ENCODE measurements at places on chromosomes 1 and 21.

DNA sequence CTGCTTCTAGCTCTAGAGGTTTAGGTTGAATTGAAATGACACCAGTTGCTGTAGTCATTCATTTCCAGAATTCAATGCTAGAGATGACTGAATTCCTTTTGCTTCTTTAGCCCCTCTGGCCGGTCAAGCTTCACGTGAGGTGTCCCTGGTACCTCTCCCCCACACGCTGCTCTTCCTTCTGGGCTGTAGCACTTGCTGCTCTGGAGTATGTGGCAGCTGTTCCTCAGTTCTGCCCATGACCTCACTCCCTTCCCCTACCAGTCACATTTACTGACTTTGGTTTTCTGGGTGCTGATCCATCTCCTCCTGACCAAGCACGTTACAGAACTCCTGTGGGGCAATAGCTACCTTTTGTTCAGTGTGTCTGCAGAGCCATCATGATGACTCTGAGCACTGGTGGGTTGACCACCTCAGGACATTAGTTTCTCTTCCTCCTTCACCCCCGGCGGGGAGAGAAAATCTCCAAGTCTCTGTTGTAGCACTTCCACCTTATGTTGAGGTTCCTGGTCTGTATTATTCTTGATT lies 128.1 kb downstream of the HHAT start:
- DNase-seq: no peak

- no peak for DNase-seq
Observed at GRCh38 chr1:8251635-8252034, 66.3 kb upstream of the SLC45A1 start.

DNA sequence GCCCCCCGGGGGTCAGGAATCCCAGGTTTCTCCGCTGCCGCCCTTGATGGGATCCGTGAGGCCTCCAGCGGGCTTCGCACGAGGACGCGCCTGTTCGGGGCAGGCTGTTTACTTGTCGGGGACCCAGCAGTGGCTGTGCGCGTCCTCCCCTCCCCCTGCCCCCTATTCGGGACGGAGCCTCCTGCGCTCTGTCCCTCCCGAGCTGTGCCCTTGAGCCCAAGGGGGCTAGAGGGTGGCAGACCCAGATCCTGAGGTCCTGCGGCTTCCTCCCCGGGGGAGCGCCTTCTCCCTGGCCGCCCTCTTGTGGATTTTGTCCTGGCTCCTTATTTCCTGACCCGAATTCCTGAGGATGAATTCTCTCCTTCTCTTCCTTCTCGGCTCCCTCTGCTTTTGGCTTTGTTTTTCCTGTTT lies 38.4 kb downstream of the PIK3CD start:
- no peak for DNase-seq

DNA sequence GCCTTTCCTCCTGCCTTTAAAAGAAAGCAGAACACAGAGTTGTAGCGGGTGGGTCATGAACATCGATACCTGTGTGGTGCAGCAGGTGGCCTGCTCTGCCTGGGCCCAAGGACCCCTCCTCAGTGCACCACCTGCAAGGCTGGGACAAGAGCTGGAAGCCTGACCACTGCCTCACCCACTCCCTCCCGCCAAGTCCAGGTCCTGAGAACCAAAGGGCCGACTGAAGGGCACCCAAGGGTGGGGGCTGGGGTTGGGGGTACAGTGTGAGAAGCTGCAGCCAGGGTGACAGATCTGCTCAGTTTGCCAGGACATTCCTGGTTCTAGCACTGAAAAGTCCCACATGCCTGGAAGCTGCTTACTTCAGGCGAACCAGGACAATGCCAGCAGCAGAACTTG lies 36.1 kb downstream of the NTPCR start:
- DNase-seq: no peak

DNA sequence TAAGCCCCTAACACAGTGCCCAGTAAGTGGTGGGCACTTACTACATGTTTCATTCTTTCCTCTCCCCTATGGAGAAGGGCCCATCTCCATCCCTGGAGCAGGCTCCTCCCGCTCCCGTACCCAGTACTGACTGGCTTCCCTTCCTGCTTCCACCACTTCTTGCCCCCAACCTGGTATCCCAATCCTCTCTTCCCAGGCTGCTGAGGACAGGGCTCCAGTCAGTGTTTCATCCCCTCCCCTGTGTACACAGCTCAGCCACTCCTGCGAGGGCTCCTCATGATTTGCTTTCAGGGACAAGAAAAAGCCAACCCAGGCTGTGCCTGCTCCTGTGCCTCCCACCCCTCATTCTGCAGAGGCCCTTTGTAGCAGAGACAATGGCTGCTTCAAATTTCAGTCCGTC lies 20.8 kb upstream of the ETV3 start:
- no peak for DNase-seq

GRCh38 chr1:29322861-29323585 lies 86.7 kb downstream of the PTPRU start:
- DNase-seq: no peak

DNA sequence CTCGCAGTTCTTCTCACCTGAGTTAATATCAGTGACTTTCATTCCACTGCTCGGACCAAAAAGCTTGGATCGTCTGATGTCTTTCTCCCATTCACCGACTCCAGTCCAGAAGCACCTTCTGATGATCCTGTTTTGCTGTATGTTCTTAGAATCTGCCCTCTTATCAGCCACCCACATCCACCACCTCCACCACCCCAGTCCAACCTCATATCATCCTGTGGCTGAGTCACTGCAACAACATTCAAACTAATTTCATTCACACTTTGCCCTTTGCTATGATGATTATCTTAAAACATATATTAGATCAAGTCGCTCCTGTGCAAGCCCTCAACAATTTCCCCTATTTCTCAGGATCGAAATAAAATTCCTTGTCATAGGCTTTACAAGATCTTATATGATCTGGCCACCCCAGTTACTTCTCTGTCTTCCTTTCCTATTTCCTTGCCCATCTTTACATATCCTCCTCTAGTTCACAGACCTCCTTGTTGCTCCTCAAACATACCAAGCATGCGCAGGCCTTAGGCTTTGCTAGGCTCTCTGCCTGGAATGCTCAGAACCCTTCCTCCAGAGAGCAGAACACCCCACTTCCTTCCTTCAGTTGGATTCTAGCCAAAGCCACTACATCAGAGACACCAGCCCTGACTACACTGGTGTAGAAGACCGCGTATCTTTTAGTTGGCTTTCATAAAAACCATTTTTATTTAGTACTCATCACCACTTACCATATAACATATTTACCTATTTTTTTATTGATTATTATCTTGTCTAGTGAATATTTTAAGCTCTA lies 335.7 kb upstream of the GREM2 start:
- DNase-seq: no peak
